ENCODE measurements at places on chromosomes 2 and 18.

DNA sequence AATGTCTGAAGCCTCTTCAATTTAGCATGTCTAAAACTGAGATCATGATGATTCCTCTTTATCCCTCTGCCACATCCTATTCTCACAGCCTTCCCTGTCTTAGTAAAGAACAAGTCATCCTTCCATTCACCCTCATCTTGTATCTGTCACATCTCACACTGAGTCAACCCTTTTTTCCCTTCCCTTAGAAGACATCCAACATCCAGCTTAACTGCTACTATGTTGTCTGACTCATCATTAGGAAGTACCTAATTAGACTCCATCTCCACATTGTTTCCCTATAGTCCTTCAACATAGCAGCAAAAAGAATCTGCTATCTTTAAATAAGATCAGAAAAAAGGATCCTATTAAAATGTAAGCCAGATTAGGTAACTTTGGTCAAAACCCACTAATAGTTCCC, 85.2 kb upstream of the GRB14 start:
- no peak for DNase-seq

DNA sequence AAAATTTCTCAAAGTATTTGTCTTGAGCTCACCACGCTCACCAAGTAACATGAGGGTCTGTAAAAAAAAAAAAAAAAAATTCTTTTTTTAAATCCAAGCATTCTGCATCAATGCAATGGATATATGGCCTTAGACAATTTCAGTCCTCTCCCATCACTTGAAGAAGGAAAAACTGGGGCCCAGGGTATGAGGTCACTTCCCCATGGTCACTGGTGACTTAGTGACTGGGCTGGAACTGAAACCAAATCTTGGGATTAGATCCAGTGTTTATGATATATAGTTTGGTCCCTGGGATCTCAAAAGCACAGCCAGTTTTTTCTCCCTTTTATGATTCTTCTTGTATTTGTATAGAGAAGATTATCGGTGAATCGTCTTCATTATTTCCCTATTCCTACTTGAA, 477.9 kb upstream of the TNP1 start:
- DNase-seq = no peak

DNA sequence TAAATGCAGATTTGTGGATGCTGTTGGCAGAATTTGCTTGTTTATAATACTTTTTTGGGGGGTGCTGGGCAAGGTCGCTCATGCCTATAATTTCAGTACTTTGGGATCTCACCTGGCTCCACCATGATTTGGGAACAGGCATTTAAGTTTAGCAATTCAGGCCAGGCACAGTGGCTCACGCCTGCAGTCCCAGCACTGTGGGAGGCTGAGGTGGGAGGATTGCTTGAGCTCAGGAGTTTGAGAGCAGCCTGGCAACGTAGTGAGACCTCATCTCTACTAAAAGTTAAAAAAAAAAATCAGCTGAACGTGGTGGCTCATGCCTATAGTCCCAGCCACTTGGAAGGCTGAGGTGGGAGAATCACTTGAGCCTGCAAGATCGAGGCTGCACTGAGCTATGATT, 20.7 kb downstream of the TANC1 start:
- DNase-seq = no peak

GRCh38 chr2:72183016-72183415, 35.4 kb upstream of the CYP26B1 start:
- no peak for DNase-seq

GRCh38 chr2:61645911-61646310, 107.8 kb upstream of the XPO1 start:
- no peak for DNase-seq

GRCh38 chr2:233090879-233091278, 30.7 kb downstream of the INPP5D start:
- DNase-seq = no peak

GRCh38 chr2:100010606-100011005, 131.8 kb downstream of the AFF3 start:
- no peak for DNase-seq

DNA sequence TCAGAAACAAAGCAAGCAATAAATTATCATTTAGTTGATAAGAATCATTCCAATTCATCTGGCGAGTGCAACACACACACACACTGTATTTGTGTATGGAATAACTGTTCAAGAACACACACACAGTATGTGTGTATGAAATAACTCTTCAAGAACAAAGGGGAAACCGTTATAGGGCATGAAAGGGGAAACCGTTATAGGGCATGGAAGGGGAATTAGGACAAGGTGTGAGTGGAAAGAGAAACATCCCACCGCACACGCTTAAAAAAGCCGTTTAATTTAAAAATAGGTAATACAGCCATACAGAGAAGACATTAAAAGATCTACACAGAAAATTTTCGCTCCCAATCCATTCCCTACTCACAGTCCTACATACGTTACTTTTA, 607 bp upstream of the TSN start:
- DNase-seq = no peak

DNA sequence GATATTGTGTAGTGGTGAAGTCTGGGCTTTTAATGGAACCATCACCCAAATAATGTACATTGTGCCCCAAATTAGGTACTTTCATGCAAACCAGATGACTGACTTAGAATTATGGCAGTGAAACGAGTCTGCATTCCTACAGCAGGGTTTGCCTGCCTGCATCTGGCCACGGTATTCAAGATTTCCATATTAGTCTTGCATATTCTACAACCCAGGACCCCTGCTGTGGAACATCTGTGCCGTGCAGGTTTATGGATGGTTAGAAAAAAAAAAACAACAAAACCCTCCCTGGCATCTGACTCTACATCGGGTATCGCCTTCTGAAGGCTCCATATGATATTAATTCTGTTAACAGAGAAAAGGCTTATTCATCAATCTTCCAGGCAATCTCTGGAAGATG, 394.8 kb downstream of the DCDC2C start:
- DNase-seq = no peak

DNA sequence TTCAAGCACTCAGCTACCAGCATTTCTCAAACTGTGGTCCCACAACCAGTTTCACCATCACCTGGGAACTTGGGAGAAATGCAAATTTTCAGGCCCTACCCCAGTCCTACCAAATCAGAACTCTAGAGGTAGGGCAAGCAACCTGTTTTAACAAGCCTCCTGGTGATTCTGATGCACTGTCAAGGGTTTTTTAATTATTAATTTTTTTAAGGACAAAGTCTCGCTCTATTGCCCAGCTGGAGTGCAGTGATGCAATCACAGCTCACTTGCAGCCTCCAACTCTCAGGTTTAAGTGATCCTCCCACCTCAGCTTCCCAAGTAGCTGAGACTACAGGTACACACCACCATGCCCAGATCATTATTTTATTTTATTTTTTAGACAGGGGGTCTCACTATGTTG, 7.8 kb downstream of the ACMSD start:
- DNase-seq = no peak

GRCh38 chr2:44582363-44583008, 220.7 kb downstream of the CAMKMT start:
- DNase-seq = no peak

- no peak for DNase-seq
Measured at GRCh38 chr2:59184276-59185020, 943.3 kb upstream of the FANCL start.

DNA sequence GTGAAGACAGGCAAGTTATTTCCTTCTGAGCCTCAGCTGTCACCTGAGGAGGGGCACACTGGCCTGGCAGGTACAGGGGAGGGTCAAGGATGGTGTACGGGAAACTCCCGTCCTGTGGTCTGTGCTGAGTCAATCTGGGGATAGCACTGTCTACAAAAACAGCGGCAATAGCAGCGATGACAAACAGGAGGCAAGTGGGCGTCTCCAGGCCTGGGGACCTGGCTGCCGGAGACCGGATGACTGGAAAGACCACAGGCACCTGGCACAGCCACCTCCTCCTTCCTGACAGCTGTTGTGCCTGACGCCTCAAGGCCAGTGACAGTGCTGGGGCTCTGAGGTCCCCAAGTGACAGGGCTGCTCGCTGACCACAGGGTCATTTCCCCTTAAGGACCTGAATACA, 202.1 kb upstream of the HS6ST1 start:
- DNase-seq = no peak

DNA sequence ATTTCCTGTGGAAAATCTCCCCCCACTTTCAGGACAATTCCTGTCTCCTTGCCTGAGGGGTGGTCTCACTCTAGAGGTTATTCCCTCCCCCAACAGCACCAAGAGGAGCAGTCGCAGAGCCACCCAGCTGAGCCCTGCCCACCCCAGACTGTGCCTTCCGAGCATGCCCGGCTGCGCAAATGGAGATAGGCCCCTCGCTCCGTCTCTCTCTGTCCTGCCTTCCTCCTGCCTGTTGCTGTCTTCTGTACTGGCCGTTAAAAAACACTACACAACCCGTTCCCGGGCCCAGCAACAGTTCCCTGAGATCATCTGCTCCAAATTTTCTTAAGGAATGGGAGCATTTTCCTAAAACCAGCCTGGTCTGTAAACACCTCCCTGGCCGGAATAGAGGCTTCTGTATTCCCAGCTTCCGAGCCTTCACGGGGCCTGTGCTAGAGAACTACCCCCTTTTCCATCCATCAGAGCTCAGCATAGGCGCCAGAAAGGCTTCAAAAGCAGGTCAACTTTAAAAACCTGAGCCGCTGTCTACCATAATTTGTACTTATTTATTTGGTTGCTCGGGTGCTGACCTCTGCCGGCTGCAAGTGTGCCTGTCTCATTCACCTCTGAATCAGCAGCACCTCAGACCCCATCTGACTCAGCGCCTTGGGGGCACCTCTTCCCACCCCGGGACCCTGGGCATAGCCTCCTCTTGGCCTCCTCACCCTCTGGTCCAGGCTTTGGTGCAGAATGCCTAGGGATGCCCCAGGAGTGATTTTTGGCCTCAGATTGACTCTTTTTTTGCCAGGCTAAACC, 159.4 kb downstream of the PXDN start:
- no peak for DNase-seq

- no peak for DNase-seq
Measured at GRCh38 chr18:55422456-55423180, 165.4 kb downstream of the TCF4 start.

- no peak for DNase-seq
Measured at GRCh38 chr18:44705075-44705675, 24.5 kb downstream of the SETBP1 start.

- no peak for DNase-seq
Measured at GRCh38 chr2:199186301-199186751, 271.4 kb downstream of the SATB2 start.

DNA sequence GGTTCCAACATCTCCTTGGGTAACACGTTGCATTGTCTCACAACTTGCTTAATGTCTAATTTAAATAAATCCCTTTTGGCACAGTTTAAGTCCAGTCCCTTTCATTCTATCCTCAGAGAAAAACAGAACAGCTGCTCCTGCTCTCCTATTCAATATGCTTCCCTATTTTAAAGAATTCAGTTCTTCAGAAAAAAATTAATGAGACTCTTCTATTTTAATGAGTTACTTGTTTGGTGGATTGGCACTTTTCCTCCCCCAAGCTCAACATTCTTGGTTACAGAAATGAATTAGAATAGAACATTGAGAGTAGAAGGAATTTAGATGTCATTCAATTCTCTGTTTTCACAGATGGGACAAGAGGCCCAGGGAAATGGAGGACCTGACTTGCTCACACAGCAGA, 116.9 kb upstream of the ATP8B1 start:
- DNase-seq = no peak

GRCh38 chr2:152385650-152386049, 50.7 kb downstream of the FMNL2 start:
- DNase-seq = no peak

- DNase-seq = no peak
Measured at GRCh38 chr2:16624436-16624780, 41.2 kb downstream of the CYRIA start.

- no peak for DNase-seq
Measured at GRCh38 chr2:227855440-227855839, 16.0 kb upstream of the DAW1 start.

- no peak for DNase-seq
Measured at GRCh38 chr18:68354176-68354575, 360.7 kb downstream of the TMX3 start.

DNA sequence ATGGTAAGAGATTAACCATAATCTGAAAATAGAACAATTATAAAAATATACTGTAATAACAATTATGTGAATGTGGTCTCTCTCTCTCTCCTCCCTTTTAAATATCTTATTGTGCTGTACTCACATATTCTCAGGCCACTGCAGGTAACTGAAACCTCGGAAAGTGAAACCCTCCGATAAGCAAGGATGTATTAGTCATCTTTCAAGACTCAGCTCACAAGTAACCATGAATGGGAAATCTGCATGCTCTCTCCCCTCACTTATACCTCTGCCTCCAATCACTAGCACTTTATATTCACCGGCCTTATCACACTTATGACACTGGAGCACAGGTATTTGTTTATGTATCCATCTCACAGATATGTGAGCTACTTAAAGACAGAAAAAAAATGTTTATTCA, 139.7 kb downstream of the LRP2 start:
- no peak for DNase-seq
